ENCODE measurements at places on chromosomes 11 and 22. TPM values are rescaled to one million over a fixed set of nuclear protein-coding genes. Genes with fewer than 3 reads are reported as not detected.
A peak's percentile ranks its signal among the peaks of the same experiment; 100 is the strongest.

STARD10 gene
- total RNA-seq, result 42.4 TPM

SLC1A2 gene
- 3.1 TPM for total RNA-seq

MS4A3 gene
- total RNA-seq, result not detected

ASCL2 gene
- total RNA-seq, result 0.41 TPM

DNA sequence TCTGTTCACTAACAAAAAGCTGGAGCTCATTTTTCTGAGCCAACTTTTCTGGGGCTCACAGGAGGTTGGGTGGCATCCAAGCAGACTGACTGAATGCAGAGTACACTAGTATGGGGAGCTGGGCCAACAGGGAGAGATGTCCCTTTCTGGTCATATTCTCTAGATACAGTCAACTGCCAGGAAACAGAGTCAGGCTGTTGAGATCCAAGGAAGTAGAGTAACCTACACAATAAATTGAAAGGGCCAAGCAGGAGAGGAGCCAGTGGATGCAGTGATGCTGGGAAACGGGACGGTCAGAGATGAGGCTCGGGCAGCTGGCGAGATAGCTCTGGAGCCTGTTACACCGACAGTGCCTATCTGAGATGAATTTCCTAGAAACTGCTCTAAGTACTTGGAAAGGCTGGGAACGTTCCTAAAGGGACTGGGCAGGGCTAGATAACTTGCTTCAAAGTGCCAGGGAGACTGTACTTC lies 71.1 kb downstream of the LARGE2 start:
- no peaks in the 10 kb centered on the region for H3K36me3 ChIP-seq
- H3K4me3 ChIP-seq, result no peak overlapping the region
- no peaks in the 10 kb centered on the region for H3K27me3 ChIP-seq
- no peak overlapping the region for H3K27ac ChIP-seq

DNA sequence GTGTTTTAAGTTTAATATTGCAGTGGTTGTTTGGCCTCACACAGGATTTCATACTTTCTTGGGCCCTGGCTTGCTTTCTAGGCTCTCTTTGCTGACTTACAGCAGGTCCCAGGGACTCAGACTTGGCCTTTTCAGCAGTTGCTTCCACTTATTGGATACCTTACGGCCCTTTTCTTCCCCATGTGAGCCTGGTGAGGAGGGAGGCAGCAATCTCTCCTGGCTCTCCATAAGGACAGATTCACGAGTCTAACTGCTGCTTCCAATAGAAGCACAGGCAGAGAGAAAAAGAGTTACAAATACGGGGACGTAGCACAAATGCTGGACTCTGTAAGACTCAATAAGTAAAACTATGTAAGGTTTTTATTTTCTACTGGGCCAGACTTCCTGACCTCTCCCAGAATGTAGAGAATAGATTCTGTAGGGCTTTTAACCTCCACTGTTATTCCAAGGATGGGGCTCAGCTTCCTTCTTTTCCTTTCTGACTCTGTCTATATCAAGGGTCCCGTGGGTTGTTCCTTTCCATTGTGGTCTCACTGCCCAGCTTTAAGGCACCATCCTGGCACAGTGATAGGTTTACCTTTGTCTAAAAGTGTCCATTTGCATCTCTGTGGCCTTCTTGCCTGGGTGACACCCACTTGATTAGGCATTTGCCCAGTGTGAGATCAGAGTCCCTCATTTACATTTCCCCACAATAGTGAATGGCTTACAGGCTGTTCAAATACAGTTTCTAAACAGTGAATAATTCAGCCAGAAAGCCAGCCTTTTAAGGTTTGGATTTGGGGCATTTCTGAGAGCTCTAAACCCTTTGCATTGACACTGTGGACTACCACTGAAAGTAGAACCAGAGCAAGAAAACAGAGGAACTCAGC lies 92.8 kb downstream of the RASSF10 start:
- peaks cover 8% of the 10 kb centered on the region for H3K4me1 ChIP-seq
- no peaks in the 10 kb centered on the region for H3K36me3 ChIP-seq
- H3K27me3 ChIP-seq, result no peaks in the 10 kb centered on the region
- DNase-seq, result no peak
- H3K4me3 ChIP-seq, result no peak overlapping the region
- no peak overlapping the region for H3K27ac ChIP-seq

- H3K36me3 ChIP-seq, result peaks cover 37% of the 10 kb centered on the region
- H3K4me3 ChIP-seq, result no peak overlapping the region
- H3K4me1 ChIP-seq, result peaks cover 3% of the 10 kb centered on the region
- DNase-seq, result no peak
Observed at GRCh38 chr11:86446924-86447285, 72.2 kb downstream of the CCDC81 start.

DNA sequence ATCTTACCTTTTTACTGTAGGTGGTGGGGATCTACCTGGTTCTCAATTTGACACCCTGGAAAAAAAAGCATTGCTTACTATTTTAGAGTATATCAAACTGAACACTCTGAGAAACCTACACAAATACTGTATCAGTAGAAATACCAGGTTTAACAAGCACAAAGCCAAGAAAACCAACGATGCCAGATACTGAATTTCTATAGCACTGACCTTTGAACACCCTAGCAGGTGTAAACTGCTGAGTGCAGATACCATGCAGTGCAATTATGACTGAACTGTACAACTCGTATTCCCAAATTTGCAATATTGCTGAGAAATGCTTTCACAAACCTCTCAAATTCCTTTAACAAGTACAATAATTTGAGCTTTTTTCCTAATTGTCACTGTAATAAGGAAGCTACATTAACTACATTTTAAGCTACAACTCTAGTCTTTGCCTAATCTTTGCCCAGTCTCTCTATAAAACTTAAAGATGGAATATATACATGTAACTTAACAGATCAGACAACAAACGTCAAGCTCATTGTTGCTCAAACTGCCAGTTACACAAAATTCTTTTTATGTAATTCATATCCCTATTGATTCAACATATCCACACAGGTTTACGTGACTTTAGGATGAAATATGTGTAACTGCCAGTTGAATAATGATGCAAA lies 8.9 kb downstream of the TAF1D start:
- H3K27ac ChIP-seq, result no peak overlapping the region
- no peaks in the 10 kb centered on the region for H3K27me3 ChIP-seq
- H3K4me3 ChIP-seq, result no peak overlapping the region
- DNase-seq, result no peak
- H3K4me1 ChIP-seq, result peaks cover under 1% of the 10 kb centered on the region
- H3K36me3 ChIP-seq, result peaks cover 14% of the 10 kb centered on the region

DNA sequence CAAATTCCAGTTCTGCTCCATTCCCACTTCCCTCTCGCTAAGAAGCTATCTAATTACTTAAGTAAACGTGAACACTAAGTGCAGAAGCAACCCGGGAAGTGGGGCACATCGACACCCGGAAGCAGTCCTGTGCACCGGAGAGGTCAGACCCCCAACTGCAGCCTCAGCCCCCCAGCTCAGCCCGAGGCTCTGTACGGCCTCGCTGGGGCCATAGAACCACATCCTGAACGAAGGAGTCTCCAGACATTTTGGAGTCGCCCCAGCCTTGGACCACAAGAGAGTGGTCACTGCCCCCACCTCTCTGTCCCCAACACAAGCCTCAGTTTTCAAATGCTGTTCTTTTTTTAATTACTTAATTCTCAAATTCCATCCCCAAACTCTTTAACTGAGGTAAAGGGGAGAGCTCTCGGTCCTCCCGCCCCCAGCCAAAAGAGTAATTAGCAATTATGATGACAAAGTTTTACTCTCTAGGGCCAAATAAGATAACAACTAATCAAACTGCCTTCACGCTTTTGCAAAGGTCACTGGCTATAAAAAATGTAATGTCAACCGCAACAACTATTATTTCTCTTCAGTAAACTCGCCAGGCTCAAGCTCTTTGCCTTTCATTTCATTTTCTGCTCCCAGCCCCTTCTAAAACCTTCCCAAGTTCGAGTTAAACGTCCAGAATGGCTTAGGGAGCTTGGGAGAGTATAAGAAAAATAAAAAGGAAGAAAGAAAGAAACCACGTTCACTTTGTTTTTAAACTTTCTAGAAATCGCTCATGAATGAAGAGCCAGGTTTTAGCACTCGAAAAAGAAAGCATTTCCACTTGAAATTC lies 2.2 kb downstream of the PAX6 start:
- no peak for DNase-seq
- H3K36me3 ChIP-seq, result no peaks in the 10 kb centered on the region
- H3K27me3 ChIP-seq, result peaks cover 99% of the 10 kb centered on the region
- H3K4me1 ChIP-seq, result peaks cover 63% of the 10 kb centered on the region
- no peak overlapping the region for H3K27ac ChIP-seq

DNA sequence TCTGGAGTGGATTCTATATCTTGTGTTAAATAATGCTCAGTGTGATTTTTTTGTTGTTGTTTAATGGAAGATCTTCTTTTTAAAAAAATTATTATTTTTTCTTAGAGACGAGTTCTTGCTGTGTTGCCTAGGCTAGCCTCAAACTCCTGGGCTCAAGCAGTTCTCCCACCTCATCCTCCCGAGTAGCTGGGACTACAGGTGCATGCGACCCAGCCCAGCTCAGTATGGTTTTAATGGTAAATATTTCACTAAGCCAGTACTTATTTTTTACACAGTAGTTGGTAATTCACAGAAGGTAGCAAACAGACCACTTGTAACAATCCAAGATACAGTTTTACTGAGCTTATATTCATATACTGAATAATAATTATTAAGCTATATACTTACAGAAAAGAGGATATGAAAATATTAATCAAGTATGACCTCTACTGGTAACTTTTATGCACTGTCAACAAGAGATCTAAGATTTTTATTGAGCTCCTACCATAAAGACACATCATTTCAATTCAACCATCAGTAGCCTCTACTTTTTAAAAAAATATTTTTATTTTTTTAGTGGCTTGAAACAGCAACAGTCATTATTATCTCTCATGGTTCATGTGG lies 6.1 kb upstream of the CD59 start:
- H3K4me3 ChIP-seq, result no peak overlapping the region
- peak overlapping the region; percentile 28 for H3K27ac ChIP-seq
- peaks cover 9% of the 10 kb centered on the region for H3K36me3 ChIP-seq
- no peaks in the 10 kb centered on the region for H3K4me1 ChIP-seq
- DNase-seq, result no peak

- H3K36me3 ChIP-seq, result no peaks in the 10 kb centered on the region
- H3K27ac ChIP-seq, result peak overlapping the region; percentile 90
- H3K27me3 ChIP-seq, result no peaks in the 10 kb centered on the region
- H3K4me1 ChIP-seq, result peaks cover 39% of the 10 kb centered on the region
- no peak for DNase-seq
Observed at GRCh38 chr11:72793076-72793424, 797 bp downstream of the STARD10 start.

- no peak overlapping the region for H3K27ac ChIP-seq
- H3K4me3 ChIP-seq, result no peak overlapping the region
- DNase-seq, result no peak
Observed at GRCh38 chr11:86255896-86256295, 11.3 kb downstream of the EED start.

GRCh38 chr11:1088927-1089737 lies 14.5 kb downstream of the MUC2 start:
- H3K27ac ChIP-seq, result no peak overlapping the region
- H3K4me3 ChIP-seq, result no peak overlapping the region
- H3K4me1 ChIP-seq, result no peaks in the 10 kb centered on the region
- H3K27me3 ChIP-seq, result peaks cover 4% of the 10 kb centered on the region
- peak; percentile 8 for DNase-seq
- no peaks in the 10 kb centered on the region for H3K36me3 ChIP-seq

DNA sequence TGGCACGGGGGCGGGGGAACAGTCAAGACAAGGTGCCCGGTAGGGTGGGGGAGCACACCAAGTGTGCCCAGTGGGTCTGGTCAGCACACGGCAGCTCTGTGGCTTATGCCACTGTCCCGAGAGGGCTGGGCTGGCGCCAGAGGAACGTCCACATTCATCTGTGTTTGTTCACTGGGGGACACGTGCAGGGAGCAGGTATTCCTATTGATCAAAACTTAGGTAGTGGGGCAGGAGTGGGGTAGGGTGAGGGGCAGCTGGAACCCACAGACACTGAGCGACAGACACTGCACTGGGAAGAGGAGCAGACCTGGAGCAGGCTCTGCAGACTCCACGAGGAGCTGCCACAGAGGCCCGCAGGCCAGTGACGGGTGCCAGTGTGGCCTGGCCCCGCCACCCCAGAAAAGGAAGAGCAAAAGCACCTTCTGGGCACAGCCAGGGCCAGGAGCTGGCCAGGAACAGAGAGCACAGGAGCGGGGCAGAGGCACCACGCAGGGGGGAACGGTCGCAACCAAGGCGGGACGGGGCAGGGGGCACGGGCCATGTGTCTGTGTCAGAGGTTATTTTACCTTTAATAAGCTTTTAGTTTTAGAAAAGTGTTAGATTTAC lies 2.1 kb upstream of the MOB2 start:
- peaks cover 37% of the 10 kb centered on the region for H3K4me1 ChIP-seq
- H3K4me3 ChIP-seq, result no peak overlapping the region
- no peaks in the 10 kb centered on the region for H3K36me3 ChIP-seq

DNA sequence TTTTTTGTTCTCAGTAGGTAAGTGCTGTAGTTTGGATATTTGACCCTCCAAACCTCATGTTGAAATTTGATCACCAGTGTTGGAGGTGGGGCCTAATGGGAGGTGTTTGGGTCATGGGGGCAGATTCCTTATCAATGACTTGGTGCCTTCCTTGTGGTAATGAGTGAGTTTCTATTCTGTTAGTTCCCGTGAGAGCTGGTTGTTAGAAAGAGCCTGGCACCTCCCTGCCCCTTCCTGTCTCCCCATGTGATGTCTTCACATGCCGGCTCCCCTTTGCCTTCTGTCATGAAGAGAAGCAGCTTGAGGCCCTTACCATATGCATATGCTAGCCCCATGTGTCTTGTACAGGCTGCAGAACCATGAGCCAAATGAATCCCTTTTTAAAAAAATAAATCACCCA lies 138.3 kb downstream of the TMEM135 start:
- no peaks in the 10 kb centered on the region for H3K27me3 ChIP-seq
- H3K27ac ChIP-seq, result no peak overlapping the region
- no peak for DNase-seq
- peaks cover 33% of the 10 kb centered on the region for H3K4me1 ChIP-seq

DNA sequence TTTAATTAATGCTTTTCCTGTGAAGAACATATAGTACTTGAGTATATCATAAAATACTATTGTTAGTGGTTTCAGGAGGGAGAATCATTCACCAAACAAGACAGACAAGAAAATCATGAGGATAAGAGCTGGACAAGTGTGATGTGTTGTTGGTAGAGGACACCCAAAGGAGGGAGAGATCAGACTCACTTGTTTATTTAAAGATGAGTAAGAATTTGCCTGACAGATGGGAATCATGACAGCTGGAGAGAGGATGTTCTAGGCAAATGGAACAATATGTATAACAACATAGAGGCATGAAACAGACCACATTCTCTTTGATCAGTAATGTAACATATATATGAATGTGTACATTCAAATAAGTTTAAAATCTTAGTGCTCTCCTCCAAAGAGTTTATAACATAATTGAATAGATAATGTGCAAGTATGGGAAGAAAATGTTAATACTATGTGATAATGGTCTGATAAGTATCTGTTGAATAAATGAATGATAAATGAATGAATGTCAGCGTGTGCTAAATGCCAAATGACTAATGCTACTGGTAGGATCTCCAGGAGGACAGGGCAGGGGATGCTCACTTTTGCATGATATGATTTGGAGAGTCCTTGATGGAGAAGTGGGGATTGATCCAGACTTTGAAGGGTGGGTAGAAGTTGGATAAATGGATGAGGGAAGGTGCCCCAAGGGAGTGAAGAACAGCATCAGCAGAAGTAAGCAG lies 228.9 kb upstream of the SORL1-AS1 start:
- H3K27ac ChIP-seq, result no peak overlapping the region
- no peaks in the 10 kb centered on the region for H3K27me3 ChIP-seq
- H3K36me3 ChIP-seq, result no peaks in the 10 kb centered on the region
- H3K4me3 ChIP-seq, result no peak overlapping the region
- H3K4me1 ChIP-seq, result no peaks in the 10 kb centered on the region

- peak overlapping the region; percentile 74 for H3K27ac ChIP-seq
- DNase-seq, result no peak
- H3K27me3 ChIP-seq, result no peaks in the 10 kb centered on the region
- peaks cover 37% of the 10 kb centered on the region for H3K4me1 ChIP-seq
- H3K4me3 ChIP-seq, result no peak overlapping the region
- no peaks in the 10 kb centered on the region for H3K36me3 ChIP-seq
Observed at GRCh38 chr22:33605666-33606065, 314.6 kb downstream of the LARGE1 start.
